ENCODE measurements at places on chromosomes 4 and X. TPM values are rescaled to one million over a fixed set of nuclear protein-coding genes. Genes with fewer than 3 reads are reported as not detected.

DNA sequence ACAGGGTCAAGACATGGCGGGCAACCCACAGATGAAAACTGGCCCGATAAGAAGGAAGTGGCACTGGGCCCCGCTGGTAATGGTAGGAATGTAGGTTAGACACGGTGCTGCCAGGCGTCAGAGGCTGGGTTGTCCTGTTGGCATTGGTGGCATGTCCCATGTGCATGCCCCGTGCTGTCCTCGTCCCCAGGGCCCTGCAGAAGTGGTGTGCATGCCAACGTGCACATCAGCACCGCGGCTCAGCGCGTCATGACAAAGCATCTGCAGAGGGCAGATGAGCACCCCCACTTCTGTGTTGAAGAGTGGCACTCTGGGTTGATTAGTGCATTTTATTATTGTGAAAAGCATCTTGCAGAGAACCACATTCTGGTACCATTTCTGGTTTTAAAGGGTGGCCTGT lies 35.6 kb downstream of the NELFA start:
- peak; percentile 34 for DNase-seq

GRCh38 chr4:7155590-7156071 lies 36.7 kb upstream of the SORCS2 start:
- peak; percentile 72 for DNase-seq

EFHC2 gene
- total RNA-seq = 2.0 TPM

DNA sequence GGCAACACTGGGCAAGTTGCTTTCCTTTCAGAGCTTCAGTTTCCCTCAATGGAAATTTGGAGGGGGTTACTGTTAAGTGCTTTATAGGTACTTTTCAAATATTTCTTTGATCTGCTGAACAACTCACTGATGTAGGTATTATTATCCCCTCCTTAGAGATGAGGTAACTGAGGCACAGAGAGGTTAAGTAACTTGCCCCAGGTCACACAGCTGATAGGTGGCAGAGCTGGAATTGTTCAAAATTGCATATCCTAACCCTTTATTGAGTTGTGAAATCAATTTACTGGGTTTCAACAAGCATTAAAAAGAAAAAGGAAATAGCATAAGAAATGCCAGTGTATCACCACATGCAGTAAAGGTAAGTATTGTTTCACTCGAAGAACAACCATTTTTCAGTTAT lies 6.6 kb downstream of the PPP1R3F start:
- no peak for DNase-seq

DNA sequence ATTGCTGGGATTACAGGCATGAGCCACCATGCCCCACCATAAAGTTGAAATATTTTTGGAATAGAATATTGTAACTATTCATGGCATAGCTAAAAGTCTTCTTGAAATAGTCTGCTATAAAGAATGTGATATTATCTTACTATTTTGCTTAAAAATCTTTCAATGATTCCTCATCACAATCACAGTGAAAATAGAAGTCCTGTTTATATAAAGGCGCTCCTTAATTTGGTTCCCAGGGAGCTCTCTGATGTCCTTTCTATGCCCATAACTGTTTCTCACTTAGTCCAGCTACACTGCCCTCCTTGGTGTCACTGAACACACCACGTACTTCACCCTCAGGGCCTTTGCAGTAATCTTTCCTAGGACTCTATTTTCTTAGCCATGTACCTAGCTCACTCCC lies 331.7 kb upstream of the GIMD1 start:
- no peak for DNase-seq
